ENCODE measurements at places on chromosomes 11 and 22.

GRCh38 chr11:36431429-36432092 is 78.5 kb downstream of the TRAF6 start:
- peak; percentile 97 for DNase-seq

- no peak for DNase-seq
Observed at GRCh38 chr11:10823152-10823579, 14.4 kb upstream of the EIF4G2 start.

GRCh38 chr11:126477535-126478305 is 122.2 kb downstream of the ST3GAL4 start:
- DNase-seq, result no peak

GRCh38 chr11:46239801-46240061 is 37.7 kb upstream of the CREB3L1 start:
- peak; percentile 71 for DNase-seq

DNA sequence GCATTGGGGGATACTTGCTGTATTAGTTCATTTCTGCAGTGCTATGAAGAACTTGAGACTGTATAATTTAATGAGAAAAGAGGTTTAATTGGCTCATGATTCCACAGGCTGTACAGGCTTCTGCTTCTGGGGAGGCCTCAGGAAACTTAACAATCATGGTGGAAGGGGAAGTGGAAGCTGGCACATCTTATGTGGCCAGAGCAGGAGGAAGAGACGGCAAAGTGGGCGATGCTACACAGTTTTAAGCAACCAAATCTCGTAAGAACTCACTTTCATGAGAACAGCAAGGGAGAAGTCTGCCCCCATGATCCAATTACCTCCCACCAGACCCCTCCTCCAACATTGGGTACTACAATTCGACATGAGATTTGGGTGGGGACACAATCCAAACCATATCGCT is 55.1 kb downstream of the TMPRSS5 start:
- no peak for DNase-seq

DNA sequence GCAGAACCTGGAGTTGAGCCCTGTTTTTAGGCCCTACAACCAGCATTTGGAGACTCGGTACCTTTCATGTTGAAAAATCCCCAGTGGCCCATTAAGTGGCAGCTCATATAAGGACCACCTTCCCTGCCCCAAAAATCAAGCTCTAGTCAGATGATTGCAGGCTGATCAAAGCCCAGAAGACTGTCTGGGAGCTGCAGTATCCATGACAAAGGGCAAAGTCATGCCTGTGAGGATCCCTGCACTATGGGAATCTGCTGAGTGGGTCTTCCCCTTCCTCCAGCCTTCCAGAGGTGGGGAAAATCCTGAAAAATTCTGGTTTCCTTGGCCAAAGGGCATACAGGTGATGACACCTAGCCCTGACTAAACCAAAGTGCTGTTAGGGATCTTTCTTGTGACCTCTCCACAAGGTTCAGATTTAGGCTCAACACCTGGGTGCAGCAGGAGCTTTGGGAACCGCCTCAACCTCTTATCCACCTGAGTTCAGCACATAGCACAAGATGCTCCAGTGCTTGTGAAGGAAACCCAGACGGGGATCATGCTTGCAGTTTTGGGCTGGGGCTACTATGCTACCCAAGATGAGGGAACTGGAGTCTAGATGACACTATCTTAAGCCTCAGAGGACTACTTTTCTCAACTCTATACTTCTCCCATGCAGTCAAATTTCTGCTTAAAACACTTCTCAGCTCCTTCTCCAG is 1.2 kb upstream of the TRIM3 start:
- DNase-seq, result no peak

DNA sequence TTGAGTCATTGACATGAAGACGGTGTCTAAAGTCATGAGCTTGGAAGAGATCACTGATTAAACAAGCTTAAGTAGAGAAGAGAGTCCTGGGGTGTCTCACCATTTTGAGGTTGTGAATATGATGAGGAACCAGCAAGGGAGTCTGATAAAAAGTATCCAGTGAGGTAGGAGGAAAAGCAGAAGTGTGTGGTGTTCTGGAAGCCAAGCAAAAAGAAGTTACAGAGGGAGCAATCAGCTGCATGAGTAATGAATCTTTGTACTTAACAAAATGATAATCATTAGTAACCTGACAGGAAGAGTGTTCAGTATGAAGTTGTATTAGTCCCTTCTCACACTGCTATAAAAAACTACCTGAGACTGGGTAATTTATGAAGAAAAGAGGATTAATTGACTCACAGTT is 131.3 kb downstream of the C11orf87 start:
- DNase-seq, result no peak

DNA sequence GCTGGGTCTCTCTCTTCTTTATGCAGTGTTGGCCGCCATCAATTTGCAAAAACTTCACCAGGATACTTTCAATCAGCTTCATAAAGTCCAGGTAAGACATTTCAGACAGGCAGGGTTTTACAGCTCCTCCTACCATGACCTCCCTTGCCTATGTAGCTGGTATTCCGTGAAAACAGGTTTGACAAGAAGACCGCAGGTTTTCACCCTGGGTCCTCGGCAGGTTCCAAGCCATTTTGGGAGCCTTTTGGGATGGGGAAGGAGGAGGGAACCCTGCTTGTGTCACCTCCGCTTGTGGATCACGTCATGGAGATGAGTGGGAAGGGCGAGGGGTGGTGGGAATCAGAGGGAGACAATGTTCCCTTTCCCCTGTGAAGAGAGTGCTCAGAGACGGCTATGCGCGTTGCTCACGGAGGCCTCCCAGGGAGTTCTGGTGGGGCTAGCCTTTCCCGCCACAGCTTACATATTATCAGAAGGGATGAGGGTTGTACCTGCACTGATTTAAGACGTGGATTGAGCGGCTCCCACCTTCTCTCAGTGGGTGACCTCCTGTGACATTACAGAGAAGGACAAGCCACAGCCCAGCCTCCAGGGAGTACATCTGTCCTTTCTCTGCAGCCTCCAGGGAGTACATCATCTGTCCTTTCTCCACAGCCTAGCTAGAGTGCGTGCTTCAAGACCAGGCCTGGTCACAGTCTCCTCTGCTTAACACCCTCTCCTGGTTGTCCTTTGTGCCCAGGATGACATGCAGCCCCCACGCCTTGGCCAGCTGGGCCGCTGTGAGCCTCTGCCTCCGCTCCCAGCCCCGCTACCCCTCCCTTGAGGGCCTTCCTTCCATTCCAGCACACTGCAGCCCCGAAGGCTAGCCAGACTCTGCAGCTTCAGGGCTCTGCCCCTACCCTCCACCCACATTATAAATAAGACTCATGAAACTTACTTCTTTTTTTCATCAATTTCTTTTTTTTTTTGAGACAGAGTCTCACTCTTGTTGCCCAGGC is 17.2 kb downstream of the GLB1L3 start:
- no peak for DNase-seq

DNA sequence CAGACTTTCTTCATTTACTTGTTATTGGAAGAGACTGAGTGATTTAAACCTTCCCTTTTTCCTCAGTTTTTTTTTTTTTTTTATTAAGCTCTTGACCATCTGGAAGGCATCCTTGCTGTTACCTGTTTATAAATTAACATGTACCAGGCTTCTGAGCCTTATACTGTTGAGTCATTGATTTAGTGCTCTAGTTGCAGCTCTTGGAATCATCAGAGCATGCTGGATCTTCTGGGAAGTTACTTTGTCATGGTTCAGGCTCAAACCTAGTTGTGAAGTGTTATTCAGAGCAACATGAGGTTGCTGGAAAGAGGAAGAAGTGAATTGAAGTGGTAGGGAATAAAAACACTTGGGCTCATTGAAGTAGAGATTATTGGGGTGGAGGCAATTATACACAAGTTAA is 6.3 kb downstream of the ZDHHC5 start:
- no peak for DNase-seq

GRCh38 chr11:46898396-46899095 is 19.8 kb downstream of the LRP4 start:
- no peak for DNase-seq

- no peak for DNase-seq
Observed at GRCh38 chr22:41127451-41127850, 35.1 kb downstream of the EP300 start.

GRCh38 chr22:47781427-47782111 is 1019.1 kb downstream of the TBC1D22A start:
- DNase-seq, result no peak

- no peak for DNase-seq
Observed at GRCh38 chr11:73710964-73711363, 49.9 kb downstream of the RAB6A start.

- DNase-seq, result no peak
Observed at GRCh38 chr11:66325263-66325671, 8.4 kb upstream of the CD248 start.

- DNase-seq, result no peak
Observed at GRCh38 chr22:33654173-33654895, 265.9 kb downstream of the LARGE1 start.

DNA sequence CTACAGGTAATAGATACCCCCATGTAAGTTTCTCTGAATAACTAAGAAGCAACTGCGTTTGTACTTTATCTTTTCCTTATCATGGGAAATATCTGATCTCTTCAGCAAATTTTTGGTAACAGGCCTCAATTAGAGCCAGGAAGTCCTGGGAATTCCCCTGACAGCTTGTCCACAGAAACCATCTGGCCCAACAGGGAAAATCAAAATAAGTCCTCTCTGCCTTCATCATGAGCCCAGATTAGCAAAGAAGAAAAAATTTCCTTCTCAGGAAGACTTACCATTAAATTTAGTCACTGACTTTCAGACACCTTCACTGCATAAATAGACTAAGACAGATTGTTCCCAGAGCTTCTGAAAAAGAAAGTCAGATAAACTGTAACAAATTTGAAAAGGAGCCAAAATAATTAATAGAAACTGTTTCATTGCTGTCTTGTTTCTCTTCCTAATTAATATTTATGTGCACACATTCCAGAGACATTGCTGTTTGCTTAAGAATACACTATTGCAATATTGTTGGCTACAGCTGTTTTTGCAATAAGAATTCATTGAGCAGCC is 278.1 kb upstream of the FAT3 start:
- DNase-seq, result peak; percentile 34

- no peak for DNase-seq
Observed at GRCh38 chr22:32789797-32790620, 11.5 kb upstream of the TIMP3 start.

- DNase-seq, result no peak
Observed at GRCh38 chr11:113153847-113154246, 160.5 kb upstream of the TTC12 start.

GRCh38 chr22:46245511-46245910 is 4.6 kb downstream of the CDPF1 start:
- no peak for DNase-seq

DNA sequence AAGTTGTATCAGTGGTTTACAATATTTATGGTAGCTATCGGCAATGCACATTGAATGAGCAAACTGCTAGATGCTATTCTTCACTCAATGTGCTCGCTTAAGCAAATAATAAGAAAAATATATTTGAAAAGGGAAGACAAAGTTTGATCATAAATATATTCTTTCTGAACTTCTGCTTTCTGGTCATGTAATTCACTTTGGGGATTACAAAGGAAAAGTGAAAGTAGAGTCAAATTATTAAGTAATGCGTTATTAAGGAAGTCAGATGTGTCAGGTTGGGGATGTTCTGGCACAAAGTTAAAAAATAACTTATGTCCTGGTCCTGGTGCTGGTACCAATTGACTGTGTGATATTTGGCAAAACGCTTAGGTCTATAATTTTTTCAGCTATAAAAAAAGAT is 98.0 kb upstream of the TRIM77 start:
- DNase-seq, result no peak

- no peak for DNase-seq
Observed at GRCh38 chr11:45166604-45166897, 20.1 kb downstream of the PRDM11 start.

- DNase-seq, result no peak
Observed at GRCh38 chr11:8357505-8357888, 93.8 kb upstream of the LMO1 start.

DNA sequence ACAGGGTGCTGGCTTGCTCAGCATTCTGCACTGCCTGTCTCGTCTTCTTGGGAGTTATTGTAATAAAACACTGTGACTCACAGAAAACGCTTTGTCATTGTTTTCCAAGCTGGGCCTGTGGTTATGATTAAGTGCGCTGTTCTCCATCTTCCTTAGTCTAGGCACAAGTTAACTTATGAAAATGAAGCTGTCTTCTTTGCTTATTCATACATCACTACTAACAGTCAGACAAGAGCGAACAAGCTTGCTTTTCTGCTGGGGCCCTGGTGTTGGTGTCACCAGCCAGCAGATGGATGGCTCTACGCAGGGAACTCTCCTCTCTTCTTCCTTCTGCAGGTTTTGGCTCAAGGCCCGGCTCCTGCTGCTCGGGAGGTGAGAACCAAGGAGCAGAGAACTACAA is 380.1 kb upstream of the SYN3 start:
- DNase-seq, result peak; percentile 72

DNA sequence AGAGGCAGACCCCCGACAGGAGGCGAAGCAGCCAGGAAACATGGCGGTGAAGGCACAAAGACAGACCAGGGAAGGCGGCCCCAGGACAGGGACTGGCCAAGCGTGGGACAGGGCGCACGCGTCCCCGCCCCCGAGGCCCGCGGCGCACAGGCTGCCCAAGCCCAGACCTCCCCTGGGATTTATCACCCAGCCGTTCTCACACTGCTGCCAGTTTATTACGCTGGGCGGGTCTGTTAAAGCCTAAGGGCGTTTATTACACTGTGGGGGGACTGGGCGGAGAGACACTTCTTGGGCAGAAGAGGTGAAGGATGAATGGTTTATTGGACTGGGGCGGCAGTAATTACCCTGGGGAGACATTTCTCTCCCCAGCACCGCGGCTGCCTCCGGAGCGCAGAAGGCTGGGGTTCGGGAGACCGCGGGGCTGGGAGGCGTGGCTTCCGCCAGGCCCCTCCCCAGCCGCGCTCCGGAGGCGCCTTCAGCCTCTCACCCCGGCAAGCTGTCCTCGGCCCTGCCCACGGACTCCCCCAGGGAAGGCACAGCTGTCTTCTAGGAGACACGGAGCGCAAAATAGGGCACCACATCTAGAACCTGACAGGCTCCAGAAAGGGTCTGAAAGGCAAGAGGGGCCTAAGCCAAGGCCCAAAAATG is 47.1 kb downstream of the SLC22A12 start:
- no peak for DNase-seq

DNA sequence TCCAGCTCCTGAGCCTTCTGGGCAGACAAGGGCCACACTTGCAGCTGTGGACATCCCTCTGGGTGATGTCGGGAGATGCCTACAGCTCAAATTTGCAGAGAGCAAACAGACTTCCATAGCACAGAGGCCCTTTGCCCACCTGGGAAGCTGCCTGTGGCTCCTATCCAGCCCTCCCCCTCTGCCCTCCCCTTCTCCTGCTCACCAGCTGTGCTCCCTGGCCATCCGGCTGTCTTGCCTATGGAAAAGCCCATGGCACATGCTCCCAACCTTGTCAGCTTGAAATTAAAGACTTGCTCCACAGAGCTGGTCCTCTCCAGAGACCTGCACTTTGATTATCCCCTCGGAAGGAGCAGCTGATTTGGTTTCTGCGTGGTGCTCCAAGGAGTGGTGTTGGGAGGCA is 118.9 kb upstream of the NECTIN1 start:
- DNase-seq, result no peak

- DNase-seq, result no peak
Observed at GRCh38 chr11:111091321-111091938, 154.1 kb upstream of the POU2AF2 start.

DNA sequence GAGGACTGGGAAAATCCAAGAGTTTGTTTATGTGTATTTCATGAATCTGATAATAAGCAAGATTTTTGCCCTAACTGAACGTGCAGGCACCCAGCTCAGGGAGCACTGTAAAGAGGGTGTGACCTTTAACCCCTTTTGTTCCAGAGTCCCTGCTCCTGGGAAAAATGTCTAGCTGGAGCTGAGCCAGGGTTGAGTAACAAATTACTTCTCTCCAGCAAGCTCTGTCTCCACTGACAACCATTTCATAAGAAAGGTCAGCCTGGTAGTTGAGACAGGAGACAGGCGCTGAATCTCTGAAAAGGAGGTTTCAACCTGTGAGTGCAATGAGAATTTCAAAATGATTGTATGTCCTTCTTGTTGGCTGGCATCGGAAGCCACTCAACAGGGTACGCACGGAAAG is 156.4 kb upstream of the NARS2 start:
- peak; percentile 5 for DNase-seq

Data from fibroblast of villous mesenchyme (primary cell).